ENCODE measurements at places on chromosomes 1 and 21. TPM values are rescaled to one million over a fixed set of nuclear protein-coding genes. Genes with fewer than 3 reads are reported as not detected.

MCOLN3 gene
- 0.47 TPM for total RNA-seq

DNA sequence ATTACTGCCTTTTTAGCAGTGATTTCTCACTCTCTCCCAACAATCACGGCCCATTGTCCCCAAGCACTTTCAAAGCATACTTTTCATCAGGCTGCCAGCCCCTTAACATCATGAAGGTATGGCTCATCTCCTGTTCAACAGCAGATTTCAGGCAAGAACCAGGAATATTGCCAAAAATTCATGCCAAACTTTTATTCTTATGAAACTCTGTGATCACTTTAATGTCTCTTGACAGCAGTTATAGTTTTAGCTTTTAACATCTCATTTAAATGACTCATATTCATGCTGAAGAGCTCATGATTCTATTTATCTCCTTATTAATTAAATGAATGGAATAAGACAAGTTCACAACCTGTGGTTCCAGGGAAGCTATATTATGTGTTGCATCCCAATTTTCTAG lies 235.1 kb downstream of the GRIK1 start:
- H3K27me3 ChIP-seq = no peaks in the 10 kb centered on the region
- no peaks in the 10 kb centered on the region for H3K4me1 ChIP-seq
- no peak overlapping the region for H3K4me3 ChIP-seq
- H3K27ac ChIP-seq = no peak overlapping the region
- DNase-seq = no peak

TTC4 gene
- total RNA-seq = 47.5 TPM

DNA sequence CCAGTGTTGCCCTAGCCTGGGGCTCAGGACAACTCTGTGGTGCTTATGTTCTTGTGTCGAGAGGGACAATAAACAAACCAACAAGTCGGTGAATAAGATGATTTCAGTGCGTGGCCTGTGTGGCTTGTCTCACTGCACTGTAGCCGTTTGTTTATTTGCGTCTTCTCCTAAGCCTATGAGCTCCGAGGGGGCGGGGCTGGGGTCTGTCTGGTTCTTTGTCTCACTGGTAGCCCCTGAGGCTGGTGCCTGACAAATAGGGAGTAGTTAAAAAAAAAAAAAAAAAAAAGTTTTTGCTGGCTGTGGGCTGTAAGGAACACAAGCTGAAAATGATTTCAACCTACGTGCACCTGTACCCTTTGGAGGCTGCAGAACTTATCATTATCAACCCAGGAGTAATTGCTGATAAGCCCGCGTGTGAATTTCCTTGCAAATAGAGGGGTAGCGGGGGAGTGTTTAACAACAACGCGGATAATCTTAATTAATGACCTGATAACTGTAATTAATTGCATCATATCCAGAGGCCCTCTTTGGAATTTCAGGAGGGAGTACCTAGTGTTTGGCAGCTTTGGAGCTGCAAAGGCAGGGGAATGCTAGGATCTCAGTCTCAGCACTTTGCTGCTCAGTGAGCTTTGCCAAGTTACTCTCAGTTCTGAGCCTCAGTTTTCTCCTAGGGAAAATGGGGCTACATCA lies 925 bp upstream of the ARHGEF10L start:
- no peak for DNase-seq
- no peak overlapping the region for H3K27ac ChIP-seq
- H3K27me3 ChIP-seq = peaks cover 15% of the 10 kb centered on the region
- no peak overlapping the region for H3K4me3 ChIP-seq

DNA sequence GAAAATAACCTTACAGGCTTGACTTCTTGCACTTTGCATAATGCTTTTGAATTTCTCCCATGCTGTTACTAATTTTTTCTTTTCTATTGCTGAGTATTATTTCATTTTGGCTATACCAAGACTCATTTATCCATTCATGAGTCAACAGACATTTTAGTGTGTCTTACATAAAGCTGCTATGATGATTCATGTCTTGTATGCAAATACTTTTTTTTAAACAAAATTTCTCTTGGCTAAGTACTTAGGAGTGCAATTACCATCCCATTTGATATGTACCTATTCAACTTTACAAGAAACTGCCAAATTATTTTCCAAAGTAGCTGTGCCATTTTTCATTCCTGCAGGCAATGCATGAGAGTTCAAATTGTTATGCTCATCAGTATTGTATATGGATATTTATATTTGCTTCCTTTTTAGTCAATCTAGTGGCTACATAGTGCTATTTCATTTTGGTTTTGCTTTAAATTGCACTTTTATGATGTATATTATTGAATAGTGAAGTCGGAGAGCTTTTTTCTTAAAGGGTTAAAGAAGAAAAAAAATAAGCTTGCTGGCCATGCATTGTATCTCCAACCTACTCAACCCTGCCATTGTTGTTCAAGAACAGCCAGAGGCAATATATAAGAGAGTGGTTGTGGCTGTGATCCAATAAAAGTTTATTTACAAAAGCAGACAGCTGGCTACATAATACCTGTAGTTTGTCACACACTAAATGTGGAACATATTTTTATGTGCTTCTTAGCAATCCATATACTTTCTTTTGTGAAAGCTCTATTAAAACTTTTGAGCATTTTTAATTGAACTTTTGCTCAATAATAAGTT lies 862.8 kb downstream of the KCNT2 start:
- H3K36me3 ChIP-seq = no peaks in the 10 kb centered on the region
- H3K27me3 ChIP-seq = no peaks in the 10 kb centered on the region
- no peak overlapping the region for H3K4me3 ChIP-seq
- no peak overlapping the region for H3K27ac ChIP-seq

GRCh38 chr21:43323244-43324005 lies 103.5 kb downstream of the SIK1 start:
- no peaks in the 10 kb centered on the region for H3K36me3 ChIP-seq
- no peak overlapping the region for H3K27ac ChIP-seq
- no peaks in the 10 kb centered on the region for H3K4me1 ChIP-seq
- H3K4me3 ChIP-seq = no peak overlapping the region

DNA sequence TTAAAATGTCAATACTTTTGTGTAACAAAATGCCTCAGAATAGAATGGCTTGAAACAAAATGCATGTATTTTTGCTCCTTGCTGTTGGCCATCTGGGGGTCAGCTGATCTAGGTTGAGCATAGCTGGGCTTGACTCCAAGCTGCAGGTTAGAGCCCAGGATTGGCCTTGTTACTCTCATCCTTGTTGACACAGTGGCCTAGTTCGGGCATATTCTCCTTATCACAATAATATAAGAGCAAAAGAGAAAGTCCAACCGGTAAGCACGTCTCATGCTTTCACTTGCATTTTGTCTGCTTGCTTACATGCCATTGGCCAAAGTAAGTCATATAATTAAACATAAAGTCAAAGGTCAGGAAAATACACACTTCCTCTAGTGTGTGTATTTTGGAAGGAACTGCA lies 456.2 kb downstream of the KCNT2 start:
- no peak overlapping the region for H3K4me3 ChIP-seq
- no peaks in the 10 kb centered on the region for H3K4me1 ChIP-seq
- DNase-seq = no peak
- H3K27me3 ChIP-seq = no peaks in the 10 kb centered on the region
- H3K27ac ChIP-seq = no peak overlapping the region

DNA sequence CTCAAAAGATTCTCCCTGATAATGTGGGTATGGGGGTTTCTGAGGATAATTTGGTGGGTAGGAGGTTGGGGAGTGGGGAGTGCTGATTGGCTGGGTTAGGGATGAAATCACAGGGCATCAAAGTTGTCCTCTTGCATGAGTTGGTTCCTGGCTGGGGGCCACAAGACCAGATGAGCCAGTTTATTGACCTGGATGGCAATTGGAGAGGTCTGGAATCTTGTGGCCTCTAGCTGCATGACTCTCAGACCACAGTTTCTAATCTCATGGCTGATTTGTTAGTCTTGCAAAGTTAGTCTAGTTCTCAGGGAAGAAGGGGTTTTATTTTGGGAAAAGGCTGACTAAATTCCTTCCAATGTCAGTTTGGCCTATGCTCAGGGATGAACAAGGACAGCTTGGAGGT lies 3.3 kb upstream of the GBP1 start:
- no peaks in the 10 kb centered on the region for H3K36me3 ChIP-seq
- H3K4me3 ChIP-seq = no peak overlapping the region
- no peaks in the 10 kb centered on the region for H3K27me3 ChIP-seq
- H3K27ac ChIP-seq = no peak overlapping the region
- DNase-seq = no peak

- DNase-seq = no peak
- H3K4me3 ChIP-seq = no peak overlapping the region
- H3K27ac ChIP-seq = no peak overlapping the region
- H3K4me1 ChIP-seq = peaks cover 11% of the 10 kb centered on the region
These were observed 26.2 kb upstream of the ZC3H12A start for GRCh38 chr1:37448185-37448584.

DNA sequence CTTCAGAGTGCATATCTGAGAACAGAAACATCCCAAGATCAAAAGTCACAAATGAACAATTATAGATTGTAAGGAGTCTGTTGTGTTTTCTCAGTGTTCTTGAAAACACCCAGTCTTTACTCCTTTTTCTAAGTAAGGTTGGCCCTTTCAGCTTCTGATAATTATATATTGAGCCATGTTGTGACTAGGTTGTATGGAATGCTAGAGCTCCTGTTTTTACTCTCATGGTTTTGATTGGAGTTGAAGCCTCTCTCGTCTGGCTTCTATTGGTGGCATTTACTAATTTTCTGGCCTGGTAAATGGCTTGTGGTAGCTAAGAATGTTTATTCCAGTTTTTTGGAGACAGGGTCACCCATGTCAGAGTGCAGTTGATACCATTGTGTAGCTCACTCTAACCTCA lies 84.7 kb downstream of the NDUFS5 start:
- no peak overlapping the region for H3K4me3 ChIP-seq
- H3K27ac ChIP-seq = no peak overlapping the region
- H3K36me3 ChIP-seq = no peaks in the 10 kb centered on the region
- no peaks in the 10 kb centered on the region for H3K27me3 ChIP-seq
- DNase-seq = no peak

LCE1F gene
- total RNA-seq = not detected

DNA sequence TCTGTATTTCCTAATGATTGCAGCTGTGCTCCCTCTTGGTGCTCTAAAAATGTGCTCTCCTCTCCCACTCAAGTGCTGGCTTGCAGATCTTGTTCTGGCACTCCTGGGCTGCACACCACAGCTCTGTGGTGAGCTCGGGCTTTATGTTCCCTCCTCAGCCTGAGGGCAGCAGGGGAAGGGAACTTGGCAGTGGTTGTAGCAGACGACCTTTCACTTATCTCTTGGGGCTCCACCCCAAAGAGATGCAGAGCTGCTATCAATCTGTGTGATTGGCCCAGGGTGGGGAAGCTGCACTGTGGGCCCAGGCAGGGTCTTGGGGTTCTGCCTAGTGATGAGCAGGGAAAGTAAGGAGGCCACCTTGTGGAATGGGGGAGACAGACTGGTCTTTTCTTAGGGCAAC lies 143.5 kb upstream of the GORAB start:
- no peak for DNase-seq
- H3K36me3 ChIP-seq = no peaks in the 10 kb centered on the region
- H3K4me1 ChIP-seq = no peaks in the 10 kb centered on the region
- H3K4me3 ChIP-seq = no peak overlapping the region
- H3K27me3 ChIP-seq = no peaks in the 10 kb centered on the region

CAMK2N1 gene
- total RNA-seq = 2.8 TPM

DNA sequence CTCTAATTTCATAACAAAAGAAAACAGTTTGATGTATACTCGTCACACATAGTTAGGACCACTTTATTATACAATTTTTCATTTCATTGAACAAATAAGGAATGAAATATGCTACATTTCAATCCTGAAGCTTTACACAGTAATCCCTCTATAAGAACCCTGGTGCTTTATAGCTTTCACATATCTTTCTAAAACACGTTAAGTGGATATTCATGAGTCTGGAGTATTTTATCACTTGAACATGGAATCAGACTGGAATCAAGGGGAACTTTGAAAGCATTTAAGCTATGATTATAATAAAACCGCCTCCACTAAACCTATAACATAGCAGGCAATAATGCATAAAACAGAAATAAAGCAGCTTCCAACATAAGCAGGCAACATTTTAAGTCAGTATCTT lies 476.6 kb downstream of the COL11A1 start:
- H3K27ac ChIP-seq = no peak overlapping the region
- H3K36me3 ChIP-seq = no peaks in the 10 kb centered on the region
- H3K27me3 ChIP-seq = no peaks in the 10 kb centered on the region
- H3K4me3 ChIP-seq = no peak overlapping the region
- no peaks in the 10 kb centered on the region for H3K4me1 ChIP-seq

DNA sequence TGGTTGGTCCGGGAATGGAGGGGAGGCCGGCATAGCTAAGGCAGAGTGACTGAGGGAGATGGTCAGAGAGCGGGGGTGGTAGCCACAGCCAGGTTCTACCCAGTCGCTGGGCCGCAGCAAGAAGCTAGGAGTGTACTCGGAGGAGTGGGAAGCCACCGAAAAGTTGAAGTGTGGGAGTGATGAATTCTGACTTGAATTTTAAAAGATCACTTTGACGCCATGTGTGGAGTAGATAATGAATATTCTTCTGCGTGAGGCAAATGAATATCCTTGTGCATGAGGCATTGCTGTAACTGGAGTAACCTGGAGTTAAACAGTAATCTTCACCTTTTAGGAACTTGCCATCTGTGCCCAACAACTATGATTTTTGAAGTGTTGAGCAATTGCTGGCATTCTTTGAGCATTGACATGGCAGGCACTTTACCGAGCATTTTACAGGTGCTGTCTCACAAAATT lies 6.9 kb downstream of the CTPS1 start:
- no peaks in the 10 kb centered on the region for H3K27me3 ChIP-seq
- H3K4me3 ChIP-seq = no peak overlapping the region
- H3K36me3 ChIP-seq = peaks cover 58% of the 10 kb centered on the region
- H3K4me1 ChIP-seq = peaks cover 12% of the 10 kb centered on the region
- DNase-seq = no peak
- H3K27ac ChIP-seq = no peak overlapping the region

- no peaks in the 10 kb centered on the region for H3K36me3 ChIP-seq
- H3K4me1 ChIP-seq = peaks cover 7% of the 10 kb centered on the region
- DNase-seq = no peak
These were observed 87.9 kb downstream of the SSBP3 start for GRCh38 chr1:54318246-54318814.

DNA sequence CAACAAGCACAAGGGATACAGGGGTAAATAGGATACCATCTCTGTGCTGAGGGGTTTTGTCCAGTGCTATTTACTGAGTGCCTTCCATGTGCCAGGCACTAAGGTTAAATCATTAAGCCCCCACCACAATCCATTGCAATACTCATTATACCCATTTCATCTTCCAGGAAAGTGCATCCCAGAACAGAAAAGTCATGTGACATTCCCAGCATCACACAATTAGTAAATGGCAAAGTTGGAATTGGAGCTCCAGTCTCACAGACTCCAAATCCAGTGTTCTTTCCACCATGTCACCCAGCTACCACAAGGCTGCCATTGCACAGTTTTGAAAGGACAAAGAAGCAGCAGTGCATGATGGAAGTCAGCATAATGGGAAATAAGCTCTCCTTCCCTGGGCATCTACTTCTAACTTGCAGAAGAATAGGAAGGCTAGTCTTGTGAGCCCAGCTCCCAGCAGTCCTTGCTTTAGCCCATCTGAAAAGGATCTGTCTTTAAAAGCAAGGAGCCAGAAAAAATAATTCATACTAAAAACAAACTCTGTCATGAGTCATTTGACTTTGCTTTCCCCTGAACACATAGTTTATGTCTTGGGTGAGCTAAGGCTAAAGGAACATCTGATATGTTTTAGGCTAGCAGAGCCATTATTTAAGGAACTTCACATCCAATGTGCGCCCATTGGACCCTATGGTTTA lies 111.4 kb upstream of the HOOK1 start:
- H3K27me3 ChIP-seq = no peaks in the 10 kb centered on the region
- DNase-seq = no peak
- no peaks in the 10 kb centered on the region for H3K4me1 ChIP-seq
- no peak overlapping the region for H3K27ac ChIP-seq
- no peaks in the 10 kb centered on the region for H3K36me3 ChIP-seq
- no peak overlapping the region for H3K4me3 ChIP-seq

GRCh38 chr1:195898924-195899323 lies 709.3 kb downstream of the KCNT2 start:
- no peak for DNase-seq
- no peaks in the 10 kb centered on the region for H3K4me1 ChIP-seq
- H3K27me3 ChIP-seq = no peaks in the 10 kb centered on the region
- H3K4me3 ChIP-seq = no peak overlapping the region
- peak overlapping the region; percentile 35 for H3K27ac ChIP-seq

UBIAD1 gene
- total RNA-seq = 41.8 TPM
